ENCODE measurements at places on chromosomes 12 and 14.

DNA sequence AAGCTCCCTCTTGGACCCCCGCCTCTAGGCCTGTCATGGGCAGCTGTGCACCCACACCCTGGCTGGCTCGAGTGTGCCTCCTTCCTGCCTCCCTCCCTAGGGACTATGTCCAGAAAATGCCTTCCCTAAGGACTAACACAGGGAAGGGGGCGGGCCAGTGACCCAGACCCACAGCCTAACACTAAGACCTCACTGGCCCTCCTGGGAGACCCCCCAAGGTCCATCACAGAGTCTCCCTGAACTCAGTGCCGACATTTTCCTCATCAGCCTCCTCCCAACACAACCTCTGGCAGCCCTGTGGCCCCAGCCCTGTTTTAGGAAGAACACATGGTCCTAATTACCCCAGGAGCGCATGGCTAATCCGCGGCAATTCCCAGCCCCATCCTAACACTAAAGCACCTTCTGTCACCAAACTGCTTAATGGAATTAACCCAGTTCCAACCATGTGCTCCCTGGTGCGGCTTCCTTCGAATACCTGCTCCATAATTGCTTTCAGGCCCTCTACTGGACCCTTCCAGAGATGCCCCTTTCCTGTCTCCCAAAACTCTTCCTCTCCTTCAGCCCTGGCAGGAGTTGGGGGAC is 5.6 kb downstream of the MSI1 start:
- no peak overlapping the region for H3K27ac ChIP-seq
- no peak for DNase-seq
- no peaks in the 10 kb centered on the region for H3K36me3 ChIP-seq

DNA sequence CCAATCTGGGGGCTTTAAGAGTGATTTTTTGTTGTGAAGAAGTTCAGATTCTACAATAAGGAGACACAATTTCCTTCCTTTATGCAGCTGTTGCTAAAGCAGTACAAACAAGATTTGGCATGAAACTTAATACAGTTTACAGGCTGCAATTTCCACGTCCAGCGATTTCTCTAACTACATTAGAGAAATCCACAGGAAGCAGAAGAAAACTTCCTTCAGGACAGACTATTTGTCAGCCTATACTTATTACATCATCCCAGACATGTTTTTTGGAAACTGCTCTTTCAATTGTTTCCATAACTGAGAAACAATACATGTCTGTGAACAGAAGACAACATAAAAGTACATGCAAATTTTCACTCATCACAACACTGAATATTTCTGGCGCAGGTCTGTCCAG is 204.3 kb downstream of the TTC7B start:
- H3K27ac ChIP-seq, result peak overlapping the region; percentile 37
- no peaks in the 10 kb centered on the region for H3K36me3 ChIP-seq
- no peak overlapping the region for H3K4me3 ChIP-seq
- H3K27me3 ChIP-seq, result no peaks in the 10 kb centered on the region
- peaks cover 15% of the 10 kb centered on the region for H3K4me1 ChIP-seq
- DNase-seq, result no peak

- no peaks in the 10 kb centered on the region for H3K27me3 ChIP-seq
- H3K27ac ChIP-seq, result no peak overlapping the region
- no peaks in the 10 kb centered on the region for H3K36me3 ChIP-seq
Measured at GRCh38 chr12:4789776-4790175, 69.6 kb downstream of the GALNT8 start.

- no peak overlapping the region for H3K4me3 ChIP-seq
- no peak overlapping the region for H3K27ac ChIP-seq
- H3K27me3 ChIP-seq, result no peaks in the 10 kb centered on the region
- no peak for DNase-seq
- no peaks in the 10 kb centered on the region for H3K36me3 ChIP-seq
- H3K4me1 ChIP-seq, result peaks cover 16% of the 10 kb centered on the region
Measured at GRCh38 chr12:119208626-119209061, 29.9 kb downstream of the HSPB8 start.

GRCh38 chr12:75709503-75709902 is 198.1 kb upstream of the KRR1 start:
- H3K4me1 ChIP-seq, result peaks cover 35% of the 10 kb centered on the region
- H3K4me3 ChIP-seq, result no peak overlapping the region
- no peaks in the 10 kb centered on the region for H3K27me3 ChIP-seq
- no peaks in the 10 kb centered on the region for H3K36me3 ChIP-seq

GRCh38 chr12:85076688-85077430 is 40.7 kb downstream of the LRRIQ1 start:
- H3K4me1 ChIP-seq, result no peaks in the 10 kb centered on the region
- no peaks in the 10 kb centered on the region for H3K36me3 ChIP-seq
- no peaks in the 10 kb centered on the region for H3K27me3 ChIP-seq
- H3K27ac ChIP-seq, result no peak overlapping the region
- DNase-seq, result no peak
- no peak overlapping the region for H3K4me3 ChIP-seq

- DNase-seq, result no peak
- H3K4me3 ChIP-seq, result no peak overlapping the region
- H3K27ac ChIP-seq, result no peak overlapping the region
- no peaks in the 10 kb centered on the region for H3K27me3 ChIP-seq
Measured at GRCh38 chr14:90345239-90345557, 13.5 kb upstream of the NRDE2 start.

GRCh38 chr12:19739195-19739776 is 300.0 kb downstream of the AEBP2 start:
- H3K27me3 ChIP-seq, result no peaks in the 10 kb centered on the region
- no peaks in the 10 kb centered on the region for H3K4me1 ChIP-seq
- H3K27ac ChIP-seq, result no peak overlapping the region
- no peaks in the 10 kb centered on the region for H3K36me3 ChIP-seq
- no peak overlapping the region for H3K4me3 ChIP-seq

GRCh38 chr14:87863047-87863446 is 129.9 kb downstream of the GALC start:
- no peaks in the 10 kb centered on the region for H3K4me1 ChIP-seq
- no peak overlapping the region for H3K4me3 ChIP-seq
- DNase-seq, result no peak
- H3K27me3 ChIP-seq, result no peaks in the 10 kb centered on the region

- DNase-seq, result no peak
- H3K4me3 ChIP-seq, result no peak overlapping the region
- no peaks in the 10 kb centered on the region for H3K4me1 ChIP-seq
- H3K27ac ChIP-seq, result no peak overlapping the region
- no peaks in the 10 kb centered on the region for H3K36me3 ChIP-seq
Measured at GRCh38 chr14:83893447-83893846, 1636.5 kb upstream of the FLRT2 start.

DNA sequence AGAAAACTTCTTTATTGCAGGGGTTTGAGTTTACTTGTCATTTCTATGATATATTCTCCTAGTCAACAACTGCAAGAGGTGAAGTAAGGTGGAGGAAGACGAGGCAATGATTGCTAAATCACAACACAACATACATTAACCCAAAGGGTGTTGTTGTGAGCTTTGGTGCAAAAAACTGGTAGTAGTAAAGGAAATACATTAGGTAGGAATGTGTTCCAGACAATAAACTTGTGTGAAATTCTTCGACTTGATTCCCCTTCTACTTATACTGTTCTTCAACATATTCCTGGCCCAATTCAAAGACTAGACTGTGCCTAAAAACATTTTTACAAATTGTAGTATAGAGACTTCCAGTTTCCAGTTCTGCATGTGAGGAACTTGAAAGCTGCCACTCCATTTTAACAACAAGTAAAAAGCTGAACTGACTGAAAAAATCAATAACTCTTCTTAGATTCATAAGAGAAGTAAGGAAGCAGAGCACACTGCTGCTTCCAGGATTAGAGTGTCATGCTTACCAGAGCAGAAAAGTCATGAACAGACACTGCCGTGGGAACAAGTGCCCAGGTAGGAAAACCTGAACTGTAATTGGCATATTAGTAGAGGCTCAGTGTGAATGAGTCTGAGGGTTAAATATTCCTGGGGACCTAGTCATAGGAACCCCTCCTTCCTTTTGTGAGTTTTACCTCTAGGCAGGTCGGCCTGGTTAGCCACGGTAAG is 22.2 kb downstream of the COX8C start:
- DNase-seq, result no peak
- H3K27ac ChIP-seq, result no peak overlapping the region
- no peaks in the 10 kb centered on the region for H3K27me3 ChIP-seq

GRCh38 chr12:80242321-80242720 is 143.0 kb downstream of the OTOGL start:
- H3K27me3 ChIP-seq, result no peaks in the 10 kb centered on the region
- no peak overlapping the region for H3K4me3 ChIP-seq
- H3K4me1 ChIP-seq, result no peaks in the 10 kb centered on the region
- no peaks in the 10 kb centered on the region for H3K36me3 ChIP-seq

DNA sequence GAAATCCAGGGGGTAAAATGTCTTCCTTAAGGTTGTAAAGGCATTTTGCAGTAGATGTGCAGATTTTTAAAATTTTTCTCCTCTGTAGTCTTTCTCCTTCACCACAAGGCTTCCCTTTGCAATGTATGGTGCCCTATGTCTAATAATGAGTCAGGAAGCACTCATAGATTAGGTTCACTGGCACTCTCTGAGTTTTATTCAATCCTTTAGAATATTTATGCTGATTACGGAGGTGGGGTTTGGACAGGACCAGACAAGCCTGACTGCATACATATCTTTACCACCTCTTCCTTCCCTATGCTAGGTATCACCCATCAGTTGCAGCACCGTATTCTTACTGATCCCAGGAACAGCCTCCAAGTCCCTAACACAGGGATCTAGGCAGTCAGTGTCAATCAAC is 99.5 kb downstream of the NEDD1 start:
- H3K36me3 ChIP-seq, result no peaks in the 10 kb centered on the region
- H3K4me1 ChIP-seq, result no peaks in the 10 kb centered on the region
- H3K27ac ChIP-seq, result no peak overlapping the region
- DNase-seq, result no peak
- H3K4me3 ChIP-seq, result no peak overlapping the region
- H3K27me3 ChIP-seq, result no peaks in the 10 kb centered on the region

DNA sequence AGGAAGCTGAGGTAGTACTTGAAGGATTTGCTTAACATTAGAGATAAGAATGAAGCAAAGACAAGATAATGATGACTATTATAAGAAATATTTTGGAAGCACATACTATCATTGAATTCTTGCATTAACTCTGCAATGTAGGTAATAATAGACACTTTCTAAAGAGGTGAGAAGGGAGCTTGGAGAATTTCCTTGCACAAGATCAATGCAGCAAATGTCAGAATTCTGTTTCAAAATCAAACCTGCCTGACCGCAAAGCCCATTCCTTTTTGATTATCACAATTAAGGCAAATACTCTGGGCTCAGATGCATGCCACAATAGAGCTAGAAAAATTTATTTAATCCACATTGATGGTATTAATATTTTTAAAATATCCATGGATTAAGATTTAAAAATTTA is 50.4 kb upstream of the RIC8B start:
- H3K27me3 ChIP-seq, result no peaks in the 10 kb centered on the region
- DNase-seq, result no peak
- no peak overlapping the region for H3K27ac ChIP-seq
- H3K4me3 ChIP-seq, result no peak overlapping the region
- no peaks in the 10 kb centered on the region for H3K36me3 ChIP-seq

GRCh38 chr12:58564721-58565120 is 355.6 kb downstream of the LRIG3 start:
- H3K4me1 ChIP-seq, result no peaks in the 10 kb centered on the region
- DNase-seq, result no peak
- no peak overlapping the region for H3K4me3 ChIP-seq

GRCh38 chr12:49507139-49507538 is 31.7 kb upstream of the KCNH3 start:
- no peak overlapping the region for H3K27ac ChIP-seq
- H3K36me3 ChIP-seq, result no peaks in the 10 kb centered on the region
- no peaks in the 10 kb centered on the region for H3K4me1 ChIP-seq
- no peak for DNase-seq
- no peaks in the 10 kb centered on the region for H3K27me3 ChIP-seq

DNA sequence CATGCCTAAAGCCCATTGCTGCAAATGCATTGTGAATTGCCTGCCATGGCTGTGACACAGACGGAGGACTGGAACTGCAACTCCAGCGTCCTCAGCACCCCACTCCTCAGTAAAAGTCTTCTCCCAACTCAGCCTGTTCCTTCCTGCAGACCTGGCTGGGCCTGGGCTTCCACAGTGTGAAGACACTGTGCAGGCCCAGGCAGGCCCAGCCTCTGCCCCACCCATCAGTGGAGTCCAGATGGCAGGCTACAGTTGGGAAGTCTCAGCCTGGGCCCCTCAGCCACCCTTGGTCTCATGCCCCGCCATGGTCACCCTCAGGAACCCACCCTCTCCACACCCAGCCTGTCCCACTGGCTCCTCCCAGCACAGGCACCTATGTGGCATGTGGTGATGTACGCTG is 22.0 kb downstream of the VSX2 start:
- no peak overlapping the region for H3K27ac ChIP-seq
- H3K36me3 ChIP-seq, result no peaks in the 10 kb centered on the region
- H3K4me3 ChIP-seq, result no peak overlapping the region

DNA sequence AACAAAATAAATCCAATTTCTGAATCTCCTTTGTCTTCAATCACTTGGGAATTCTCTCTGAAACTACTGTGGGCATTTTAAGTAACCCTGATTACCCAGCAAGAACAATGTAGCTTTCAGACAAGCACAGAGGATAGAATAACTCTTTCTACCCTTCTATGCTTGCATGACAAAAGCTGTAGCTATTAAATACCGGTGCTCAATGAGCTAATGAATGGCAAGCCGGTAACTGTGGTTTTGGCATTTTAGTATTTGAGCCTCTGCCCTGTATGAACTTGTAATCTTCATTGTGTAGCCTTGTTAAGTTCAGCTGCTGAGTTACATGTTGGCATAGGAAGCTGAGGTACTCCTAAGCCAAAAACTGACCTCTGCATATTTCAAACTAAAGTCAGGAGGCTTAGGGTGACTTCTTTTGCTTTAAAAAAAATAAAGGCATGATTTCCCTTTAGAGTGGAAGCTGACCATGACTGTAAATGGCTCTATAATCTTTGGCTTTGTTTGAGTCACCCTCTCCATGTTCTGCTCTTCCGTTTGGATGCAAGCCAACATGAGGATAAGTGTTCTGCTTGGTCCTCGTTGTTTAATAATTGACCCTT is 171.0 kb upstream of the HIF1A start:
- no peak for DNase-seq
- H3K36me3 ChIP-seq, result no peaks in the 10 kb centered on the region
- peaks cover 55% of the 10 kb centered on the region for H3K4me1 ChIP-seq
- H3K4me3 ChIP-seq, result no peak overlapping the region
- peak overlapping the region; percentile 53 for H3K27ac ChIP-seq
- H3K27me3 ChIP-seq, result no peaks in the 10 kb centered on the region

- H3K36me3 ChIP-seq, result no peaks in the 10 kb centered on the region
- no peaks in the 10 kb centered on the region for H3K27me3 ChIP-seq
- no peak overlapping the region for H3K27ac ChIP-seq
- H3K4me1 ChIP-seq, result no peaks in the 10 kb centered on the region
- no peak overlapping the region for H3K4me3 ChIP-seq
Measured at GRCh38 chr12:9032202-9032964, 43.0 kb downstream of the KLRG1 start.

All from vagina (tissue), 2 donors.